ENCODE measurements at places on chromosomes 3 and 15.
A peak's percentile ranks its signal among the peaks of the same experiment; 100 is the strongest.

- no peak for DNase-seq
Measured at GRCh38 chr3:176590722-176591121, 606.6 kb downstream of the TBL1XR1 start.

DNA sequence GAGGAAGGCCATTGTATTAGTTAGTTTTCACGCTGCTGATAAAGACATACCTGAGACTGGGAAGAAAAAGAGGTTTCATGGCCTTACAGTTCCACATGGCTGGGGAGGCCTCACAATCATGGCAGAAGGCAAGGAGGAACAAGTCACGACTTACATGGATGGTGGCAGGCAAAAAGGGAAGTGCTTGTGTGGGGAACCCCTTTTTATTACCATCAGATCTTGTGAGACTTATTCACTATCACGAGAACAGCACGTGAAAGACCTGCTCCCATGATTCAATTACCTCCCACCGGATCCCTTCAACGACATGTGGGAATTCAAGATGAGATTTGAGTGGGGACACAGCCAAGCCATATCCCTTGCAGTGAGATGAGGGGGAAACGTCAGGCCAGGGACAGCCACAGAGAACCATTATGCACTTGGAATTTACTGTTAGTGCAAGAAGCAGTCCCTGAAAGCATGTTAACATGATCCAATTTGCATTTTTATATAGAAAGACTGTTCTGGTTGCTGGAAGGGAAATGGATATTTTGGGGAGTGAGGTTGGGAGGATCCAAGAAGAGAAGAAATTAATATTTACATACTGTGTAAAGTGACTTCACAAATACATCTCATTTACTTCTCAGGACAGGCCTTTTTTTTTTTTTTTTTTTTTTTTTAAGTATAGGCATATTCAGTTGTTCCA, 87.1 kb downstream of the ARNT2 start:
- no peak for DNase-seq

- no peak for DNase-seq
Measured at GRCh38 chr3:160686955-160687535, 10.1 kb downstream of the ARL14 start.

DNA sequence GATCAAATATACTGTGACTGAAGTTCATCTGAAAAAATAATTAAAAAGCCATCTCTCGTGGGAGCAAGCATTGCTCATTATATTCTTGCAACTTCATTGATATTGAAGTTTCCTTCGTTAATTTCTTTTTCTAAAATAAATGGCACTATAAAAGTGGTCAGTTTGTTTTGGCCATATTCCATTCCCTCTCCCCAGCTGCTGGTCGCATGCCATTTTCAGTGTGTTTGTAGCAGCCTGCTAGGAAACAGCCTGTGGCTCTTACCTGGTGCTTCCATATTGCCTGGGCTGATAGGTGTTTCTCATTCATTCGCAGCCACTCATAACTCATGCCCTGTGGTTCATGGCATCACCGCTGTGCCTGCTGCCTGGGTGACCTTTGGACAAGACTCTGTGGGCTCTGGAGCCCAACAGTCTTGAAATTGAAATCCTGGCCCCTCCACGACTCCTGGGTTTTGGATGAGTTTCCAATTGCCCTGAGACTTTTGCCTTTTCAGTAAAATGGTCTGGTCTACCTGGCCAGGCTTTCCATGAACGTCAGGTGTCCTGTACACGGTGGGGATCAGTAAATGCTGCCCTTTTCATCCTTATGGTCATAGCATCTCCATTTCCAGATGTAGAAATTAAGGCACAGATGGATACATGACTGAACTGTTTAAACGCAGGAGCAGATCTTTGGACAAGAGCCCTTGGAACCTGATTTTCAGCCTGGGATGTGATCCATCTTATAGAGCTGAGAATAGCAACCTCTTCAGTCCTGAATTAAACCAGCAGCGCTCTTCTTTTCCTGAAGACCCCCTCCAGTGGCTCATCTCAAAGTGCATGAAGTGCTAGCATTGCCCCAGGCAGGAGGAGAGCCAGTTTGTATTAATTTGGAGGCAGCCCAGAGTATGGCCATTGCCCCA, 69.4 kb downstream of the SLCO3A1 start:
- DNase-seq: no peak

GRCh38 chr15:53260647-53261046, 470.5 kb upstream of the ONECUT1 start:
- DNase-seq: no peak

GRCh38 chr3:43852066-43852465, 161.3 kb downstream of the ABHD5 start:
- DNase-seq: no peak

- DNase-seq: no peak
Measured at GRCh38 chr3:127180859-127181258, 12.1 kb upstream of the PRR23E start.

GRCh38 chr3:153273217-153273616, 111.2 kb downstream of the RAP2B start:
- no peak for DNase-seq

GRCh38 chr3:183775781-183776180, 49.6 kb downstream of the MAP6D1 start:
- peak; percentile 69 for DNase-seq

DNA sequence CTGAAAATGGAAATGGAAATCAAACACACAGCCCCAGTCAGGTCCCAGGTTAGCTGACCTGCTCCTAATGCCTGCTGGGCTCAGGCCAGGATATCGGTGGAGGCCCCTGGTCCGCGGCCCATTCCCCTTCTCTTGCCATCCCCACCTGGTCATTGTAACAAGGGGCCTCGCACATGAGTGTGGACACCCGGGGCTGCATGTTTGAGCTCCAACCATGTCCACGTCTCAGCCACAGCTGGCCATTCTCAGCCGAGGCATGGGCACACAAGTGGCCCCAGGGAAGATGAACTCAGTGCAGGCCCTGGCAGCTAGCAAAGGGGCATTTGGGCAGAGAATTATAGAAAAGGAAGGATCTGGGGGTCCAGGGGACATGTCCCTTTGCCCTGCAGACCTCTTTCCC, 41.7 kb downstream of the FAM174B start:
- no peak for DNase-seq

- DNase-seq: no peak
Measured at GRCh38 chr3:112782491-112782890, 64.2 kb downstream of the CD200R1L start.

DNA sequence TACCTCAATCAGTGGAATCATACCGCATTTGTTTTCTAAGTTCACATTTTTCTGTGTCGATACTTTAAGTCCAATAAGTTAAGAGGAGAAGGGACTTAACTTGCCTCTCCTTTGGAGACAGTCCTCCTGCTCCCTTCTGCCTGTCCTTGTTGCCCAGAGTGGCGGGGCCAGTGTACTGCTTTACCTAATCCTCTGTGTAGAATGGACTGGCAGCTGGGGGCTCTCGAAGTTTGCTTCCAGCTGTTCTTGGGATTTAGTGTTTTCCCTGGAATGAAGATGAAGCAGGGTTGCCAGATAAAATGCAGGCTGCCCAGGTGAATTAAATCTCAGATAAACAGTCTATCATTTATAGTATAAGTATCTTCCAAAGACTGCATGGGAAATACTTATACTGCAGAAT, 287.6 kb upstream of the C2CD4B start:
- no peak for DNase-seq

DNA sequence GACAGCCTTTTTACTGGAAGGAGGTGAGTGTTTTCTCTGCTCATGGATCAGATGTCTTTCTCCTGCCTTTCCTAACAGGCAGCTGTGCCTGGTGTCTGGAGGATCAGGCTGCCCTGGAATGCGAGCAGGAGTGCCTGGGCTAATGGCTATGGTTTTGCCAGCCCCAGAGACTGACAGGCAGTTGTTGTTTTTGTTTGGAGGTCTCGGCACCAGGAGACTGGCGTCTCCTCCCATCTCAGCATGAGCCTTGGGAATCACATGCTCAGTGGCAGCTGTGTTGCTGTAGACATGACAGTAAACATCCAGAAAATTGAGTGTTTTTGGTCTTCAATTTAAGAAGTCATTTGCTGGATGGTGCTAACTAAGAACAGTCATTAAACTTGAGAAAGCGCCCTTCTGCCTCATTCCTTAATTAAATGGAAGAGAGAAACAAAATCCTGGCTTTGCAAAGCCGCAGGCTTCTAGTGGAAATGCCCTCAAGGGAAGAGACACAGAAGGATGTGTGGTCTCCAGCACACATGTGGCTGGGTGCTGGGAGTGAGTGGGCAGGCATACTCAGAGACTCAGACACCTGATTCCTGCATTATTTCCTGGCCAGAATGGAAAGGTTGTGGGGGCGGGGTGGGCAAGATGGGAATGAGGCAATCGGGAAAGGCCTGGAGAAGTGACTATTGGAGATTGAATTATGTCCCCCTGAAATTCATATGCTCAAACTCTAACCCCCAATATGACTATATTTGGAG, 97.0 kb upstream of the NMNAT3 start:
- DNase-seq: peak; percentile 10

- DNase-seq: no peak
Measured at GRCh38 chr15:50563756-50564155, 17.3 kb upstream of the USP50 start.
